ENCODE measurements at places on chromosomes 6 and 20.
A peak's percentile ranks its signal among the peaks of the same experiment; 100 is the strongest.

DNA sequence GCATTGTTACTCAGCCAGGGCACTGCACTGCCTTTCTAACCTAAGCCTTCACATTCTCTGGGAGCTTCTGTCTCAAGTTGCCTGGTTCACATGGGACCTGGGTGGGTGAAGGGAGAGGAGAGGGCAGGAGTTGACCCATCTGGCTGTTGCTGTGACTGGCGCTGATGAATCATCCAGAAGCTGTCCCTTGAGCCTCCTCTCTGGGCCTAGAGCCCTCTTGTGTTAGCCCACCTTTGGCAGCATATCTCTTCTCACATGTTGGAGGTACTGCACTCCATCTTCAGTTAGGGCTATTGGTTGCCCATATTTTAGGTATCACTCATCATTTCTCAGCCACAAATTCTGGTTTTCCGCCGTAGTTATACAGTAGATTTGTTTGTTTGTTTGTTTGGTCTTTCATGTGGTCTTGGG lies 19.8 kb downstream of the XRN2 start:
- DNase-seq = peak; percentile 27

GRCh38 chr6:17281100-17281496 lies at the start of gene RBM24:
RBM24 (plus strand) TSS chr6:17281361; CDS start chr6:17281582, 221 bp downstream.
- DNase-seq = peak; percentile 45

GRCh38 chr6:46606338-46606737 lies 46.3 kb downstream of the CYP39A1 start:
- DNase-seq = peak; percentile 28

DNA sequence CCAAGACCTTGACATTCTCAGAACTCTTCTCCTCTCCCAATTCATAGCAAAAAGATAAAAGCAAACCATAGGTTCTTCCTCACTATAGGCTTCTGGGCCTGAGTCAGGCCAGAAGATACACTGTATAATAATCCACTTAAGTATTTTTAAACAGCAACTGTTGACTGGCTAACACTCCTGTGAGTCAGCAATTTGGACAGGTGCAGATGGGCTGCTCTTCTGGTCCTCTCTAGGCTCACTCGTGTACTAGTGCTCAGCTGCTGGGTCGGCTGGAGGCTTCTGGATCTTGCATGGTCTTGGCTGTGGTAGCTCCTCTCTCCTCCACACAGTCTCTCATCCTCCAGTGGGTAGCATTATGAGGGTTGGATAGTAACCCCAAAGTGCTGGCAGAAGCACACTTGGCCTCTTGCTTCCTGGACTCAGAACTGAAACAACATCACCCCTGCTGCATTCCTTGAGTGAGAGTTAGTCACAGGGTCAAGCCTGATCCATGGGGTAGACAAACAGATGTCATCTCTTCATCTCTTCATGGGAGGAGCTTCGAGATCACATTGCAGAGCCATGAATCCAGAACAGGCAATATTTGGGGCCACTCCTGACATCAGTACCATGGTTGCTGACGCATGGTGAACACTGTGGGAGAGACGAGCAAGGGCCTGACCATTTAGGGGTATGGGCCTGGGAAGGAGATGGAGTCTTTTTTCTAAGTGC lies 86.9 kb downstream of the C6orf118 start:
- DNase-seq = no peak

DNA sequence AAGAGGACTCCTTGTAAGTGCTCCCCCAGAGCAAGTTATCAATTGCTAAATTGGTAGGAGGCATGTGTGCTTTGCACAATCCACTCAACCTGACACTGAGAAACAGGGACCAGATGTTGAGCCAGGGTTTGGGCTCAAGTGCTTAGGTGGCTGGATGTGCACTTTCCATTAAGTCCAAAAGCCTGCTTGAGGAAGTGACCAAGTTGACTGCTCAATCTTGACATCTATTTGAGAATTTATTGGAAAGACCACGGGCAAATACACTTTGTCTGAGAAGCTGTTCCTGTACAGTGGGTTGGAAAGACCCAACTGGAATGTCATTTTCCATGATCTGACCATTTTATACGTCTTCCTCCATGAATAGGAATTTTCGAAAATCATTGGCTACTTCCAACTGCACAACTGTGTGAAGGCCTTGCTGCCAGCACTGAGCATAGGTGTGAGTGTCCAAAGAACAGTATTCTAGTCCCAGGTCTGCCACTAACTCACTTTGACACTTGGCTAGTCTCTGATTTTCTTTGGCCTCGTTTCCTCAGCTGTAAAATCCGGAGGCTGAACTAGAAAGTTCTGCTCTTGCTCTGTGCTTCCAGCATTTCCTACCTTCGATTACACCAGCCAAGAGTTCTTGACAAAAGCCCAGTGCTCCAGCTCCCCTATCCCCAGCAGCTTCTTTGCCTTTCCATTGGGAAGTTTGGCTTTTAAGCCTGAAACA lies 186.9 kb upstream of the ECI2 start:
- DNase-seq = no peak

DNA sequence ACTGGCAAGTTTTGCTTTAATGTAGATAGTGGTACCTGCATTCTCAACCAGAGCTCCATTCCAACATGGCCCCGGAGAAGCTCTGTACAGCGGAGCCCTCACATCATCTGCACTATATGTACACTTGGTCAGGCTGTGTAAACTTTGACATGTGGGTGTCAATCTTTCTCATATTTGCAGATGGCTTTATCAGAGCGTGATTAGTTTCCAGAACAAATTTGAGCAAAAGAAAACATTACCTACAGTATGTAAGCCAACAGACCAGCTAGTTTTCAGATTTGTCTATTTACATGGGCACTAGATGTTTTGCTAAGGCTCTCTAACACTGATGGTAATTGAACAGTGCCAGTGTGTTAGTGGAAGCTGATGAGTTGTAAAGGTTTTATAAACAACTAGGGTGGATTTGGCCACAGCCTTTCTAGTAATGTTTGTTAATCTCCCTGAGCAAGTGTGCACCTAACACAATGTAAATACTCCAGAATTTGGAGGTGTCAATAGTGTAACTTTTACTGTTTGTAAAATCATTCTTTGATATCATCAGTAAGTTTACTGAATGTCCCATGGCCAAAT lies 131.8 kb downstream of the FOXA2 start:
- DNase-seq = no peak

- no peak for DNase-seq
Observed at GRCh38 chr6:2314641-2315040, 69.2 kb upstream of the GMDS start.

- peak; percentile 5 for DNase-seq
Observed at GRCh38 chr6:44667668-44668390, 280.3 kb downstream of the CDC5L start.

DNA sequence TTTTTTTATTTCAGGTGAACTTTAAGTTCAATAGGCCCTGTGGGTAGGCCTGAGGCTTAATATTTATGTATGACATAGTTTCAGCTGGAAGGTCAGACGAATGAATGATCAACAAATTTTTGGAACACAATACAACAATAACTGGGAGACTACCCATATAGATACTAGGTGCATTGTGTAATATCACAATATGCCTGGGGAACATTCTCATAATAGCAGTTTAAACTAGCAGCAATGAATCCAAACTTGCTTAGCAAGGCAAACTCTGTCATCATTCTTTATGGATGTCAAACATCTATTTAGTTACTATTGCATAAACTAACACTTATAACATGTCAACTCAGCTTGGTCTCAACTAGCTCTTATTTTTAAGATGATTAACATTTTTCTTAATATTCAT lies 49.3 kb downstream of the ELOVL4 start:
- DNase-seq = no peak

- no peak for DNase-seq
Observed at GRCh38 chr6:20790032-20790791, 256.0 kb downstream of the CDKAL1 start.

DNA sequence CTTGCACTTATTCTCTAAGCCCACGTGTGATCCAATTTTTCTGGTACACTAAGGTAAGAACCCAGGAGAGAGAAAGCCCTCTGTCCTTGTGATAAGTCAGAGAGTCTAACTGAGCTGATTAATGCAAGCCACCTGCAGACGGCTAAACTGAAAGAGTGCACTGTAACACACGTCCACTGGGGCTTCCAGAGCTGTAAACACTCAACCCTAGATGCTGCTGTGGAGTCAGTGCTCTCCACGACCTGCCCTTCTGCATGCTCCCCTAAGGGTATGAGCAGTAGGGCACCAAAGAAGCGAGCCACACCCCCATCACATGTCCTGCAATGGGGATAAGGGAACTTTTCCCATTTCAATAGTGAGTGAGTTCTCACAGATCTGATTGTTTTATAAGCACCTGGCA lies 55.7 kb downstream of the TXLNB start:
- DNase-seq = no peak

- no peak for DNase-seq
Observed at GRCh38 chr6:48818052-48818412, 645.0 kb downstream of the MMUT start.

DNA sequence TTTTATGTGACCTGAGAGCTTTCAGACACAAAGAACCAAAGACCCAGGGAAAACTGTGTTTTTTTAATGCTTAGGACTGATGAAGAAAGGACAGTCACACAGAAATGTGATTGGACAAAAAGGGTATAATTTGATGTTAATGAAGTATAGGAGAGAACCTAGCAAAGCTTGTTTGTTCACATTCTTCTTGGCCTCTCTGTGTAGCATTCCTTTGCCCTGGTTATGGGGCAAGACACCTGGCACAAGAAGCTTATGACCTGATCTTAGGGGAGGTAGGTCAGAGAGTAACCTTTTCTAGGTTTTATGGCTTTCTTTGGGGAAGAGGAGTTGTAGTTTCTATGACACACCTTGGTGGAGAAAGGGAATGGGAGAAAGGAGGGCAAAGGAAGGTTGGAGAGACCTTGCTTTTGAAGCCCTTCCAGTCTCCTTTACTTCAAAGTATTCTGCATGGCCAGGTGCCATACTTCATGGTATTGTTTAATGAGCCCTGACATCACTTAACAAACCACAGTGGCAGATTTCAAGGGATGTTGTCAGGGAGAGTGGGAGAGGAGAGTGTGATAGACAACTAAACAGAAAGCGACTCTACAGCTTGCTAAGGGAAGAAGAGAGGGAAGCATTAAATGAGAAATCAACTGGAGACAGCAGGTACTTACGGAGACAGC lies 701.8 kb upstream of the FLRT3 start:
- peak; percentile 29 for DNase-seq

DNA sequence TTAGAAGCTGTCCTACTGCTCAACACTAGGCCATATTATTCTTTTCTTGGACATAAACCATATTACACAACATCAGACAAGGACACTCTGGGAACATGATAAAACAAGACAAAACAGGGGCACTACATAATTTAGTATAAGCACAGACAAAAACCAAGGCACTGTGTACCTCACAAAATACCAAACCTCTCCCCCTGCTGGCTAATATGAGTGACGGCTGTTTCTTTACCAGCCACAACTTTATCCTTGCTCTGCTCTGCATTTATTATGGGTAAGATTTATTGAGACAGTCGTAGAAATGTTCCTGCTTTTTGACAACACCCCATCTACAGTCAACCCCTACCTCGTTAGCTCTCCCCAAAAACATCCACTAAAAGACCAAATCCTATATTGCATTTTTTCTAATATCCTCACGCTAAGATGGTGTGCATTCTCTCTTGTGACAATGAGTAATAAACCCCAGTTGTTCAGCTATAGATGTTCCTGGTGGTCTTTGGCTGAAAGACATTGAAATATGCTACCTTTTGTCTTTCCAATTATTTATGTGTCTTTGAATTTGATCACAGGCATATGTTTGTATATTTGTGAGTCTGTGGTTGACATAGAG lies 23.8 kb upstream of the POLR1H start:
- peak; percentile 11 for DNase-seq

- no peak for DNase-seq
Observed at GRCh38 chr6:89554106-89554505, 84.4 kb downstream of the LYRM2 start.

DNA sequence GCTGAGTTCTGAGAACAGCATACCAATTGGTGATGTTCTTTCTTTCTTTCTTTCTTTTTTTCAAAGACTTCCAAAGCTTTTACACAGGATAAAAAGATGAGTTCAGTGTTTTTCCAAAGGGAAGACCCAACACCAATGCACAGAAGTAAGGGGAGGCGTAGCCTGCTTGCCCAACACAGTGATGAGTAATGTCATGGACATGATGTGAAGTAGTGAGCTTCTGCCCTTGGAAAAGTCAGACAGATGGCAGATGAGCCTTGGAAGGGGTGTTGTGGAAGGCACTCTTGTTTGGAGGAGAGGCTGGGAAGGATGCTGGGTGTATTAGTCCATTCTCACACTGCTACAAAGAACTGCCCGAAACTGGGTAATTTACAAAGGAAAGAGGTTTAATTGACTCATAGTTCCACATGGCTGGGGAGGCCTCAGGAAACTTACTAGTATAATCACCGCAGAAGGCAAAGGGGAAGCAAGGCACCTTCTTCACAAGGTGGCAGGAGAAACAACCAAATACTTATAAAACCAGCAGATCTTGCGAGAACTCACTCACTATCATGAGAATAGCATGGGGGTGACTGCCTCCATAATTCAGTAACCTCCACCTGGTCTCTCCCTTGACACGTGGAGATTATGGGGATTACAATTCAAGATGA lies 12.6 kb downstream of the LRP11 start:
- no peak for DNase-seq

DNA sequence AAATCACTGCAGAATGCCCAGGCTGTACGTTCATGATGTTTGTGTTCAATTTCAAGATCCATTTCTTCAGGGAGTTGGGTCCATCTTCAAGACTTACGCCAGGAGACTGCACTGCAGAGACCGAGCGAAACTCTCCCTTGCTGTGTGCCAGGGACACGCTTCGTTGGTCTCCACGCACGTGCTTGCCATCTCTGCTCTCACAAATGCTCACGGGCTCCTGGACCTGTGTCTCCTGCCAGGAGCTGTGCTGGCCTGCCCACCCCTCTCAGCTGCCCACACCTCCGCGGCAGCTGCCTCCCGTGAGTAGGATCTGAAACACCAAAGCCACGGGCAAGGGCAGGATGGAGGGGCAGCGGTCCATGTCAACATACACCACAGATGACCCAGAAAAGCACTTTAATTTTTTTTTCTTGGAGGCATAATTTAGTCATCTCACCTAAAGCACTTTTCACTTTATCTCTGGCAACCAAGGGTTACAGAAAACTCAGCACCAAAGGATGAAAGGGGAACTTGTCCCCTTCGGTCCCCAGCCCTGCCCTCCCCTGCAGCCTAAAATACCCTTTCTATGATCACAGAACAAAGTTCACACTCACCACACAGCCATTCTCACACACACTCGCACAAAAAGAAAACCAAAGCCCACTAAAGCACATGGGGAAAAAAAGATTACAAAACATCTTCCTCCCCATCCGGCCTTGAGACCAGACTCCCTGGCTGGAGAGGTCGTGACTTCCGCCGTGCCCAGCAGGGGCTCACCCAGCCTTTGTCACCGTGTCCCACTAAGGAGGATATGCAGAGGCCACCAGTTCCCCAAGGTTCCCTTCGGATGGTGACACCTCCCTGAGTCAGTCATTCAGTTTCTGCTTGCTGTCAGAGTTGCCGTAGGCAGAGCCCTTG lies 137.9 kb downstream of the AGPAT4 start:
- no peak for DNase-seq

- no peak for DNase-seq
Observed at GRCh38 chr20:36259177-36260061, 23.1 kb downstream of the AAR2 start.

- DNase-seq = no peak
Observed at GRCh38 chr20:57742507-57743181, 32.8 kb upstream of the PMEPA1 start.

GRCh38 chr6:33297956-33298772 lies 578 bp downstream of the RGL2 start:
- DNase-seq = peak; percentile 13

All from NCI-H2171 treated with DMSO at 0.1 percent for 48 hours (cell line).